ENCODE measurements at places on chromosomes 5 and 9.

GRCh38 chr5:158487664-158488063 is 612.1 kb downstream of the EBF1 start:
- no peak for DNase-seq

GRCh38 chr5:119374901-119375300 is 19.1 kb downstream of the TNFAIP8 start:
- no peak for DNase-seq

DNA sequence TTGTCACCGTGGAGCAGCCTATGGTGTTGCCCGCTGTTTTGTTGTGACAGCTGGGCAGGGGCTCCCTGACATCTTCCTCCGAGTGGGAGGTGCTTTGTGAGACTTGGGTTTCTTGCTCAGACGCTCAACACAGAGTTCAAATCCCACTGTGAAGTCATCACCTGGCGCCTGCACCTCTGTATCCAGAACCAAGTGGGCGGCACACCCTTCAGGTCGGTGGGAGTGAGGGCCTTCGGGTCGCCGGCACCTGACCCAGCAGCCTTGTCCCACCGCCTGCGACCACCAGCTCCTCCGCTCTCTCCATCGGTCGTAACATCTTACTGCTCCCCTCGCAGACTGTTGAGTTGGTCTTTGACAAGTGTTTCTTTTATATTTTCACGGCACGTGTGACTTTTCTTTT is 37.6 kb upstream of the EXOC3 start:
- DNase-seq = no peak

- DNase-seq = no peak
Measured at GRCh38 chr9:128061275-128061960, 5.7 kb downstream of the NAIF1 start.

DNA sequence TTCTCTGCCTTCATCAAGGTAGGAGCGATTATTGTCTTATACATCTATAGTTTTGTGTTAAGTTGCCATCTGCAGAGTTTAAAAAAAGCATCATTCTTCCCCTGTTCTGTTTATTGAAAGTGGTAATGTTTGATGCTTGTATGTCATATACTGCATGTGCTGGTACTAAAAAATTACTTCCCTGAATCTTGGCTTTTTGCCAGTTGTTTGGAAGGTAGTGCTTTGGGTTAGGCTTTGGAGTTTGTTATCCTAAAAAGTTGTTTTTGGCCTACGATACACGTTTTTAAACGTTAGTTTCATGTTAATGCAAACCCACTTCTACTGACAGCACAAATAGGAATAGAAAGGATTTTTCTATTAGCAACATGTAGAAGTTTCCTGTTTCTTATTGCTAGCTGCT is 158.3 kb downstream of the GIN1 start:
- no peak for DNase-seq

DNA sequence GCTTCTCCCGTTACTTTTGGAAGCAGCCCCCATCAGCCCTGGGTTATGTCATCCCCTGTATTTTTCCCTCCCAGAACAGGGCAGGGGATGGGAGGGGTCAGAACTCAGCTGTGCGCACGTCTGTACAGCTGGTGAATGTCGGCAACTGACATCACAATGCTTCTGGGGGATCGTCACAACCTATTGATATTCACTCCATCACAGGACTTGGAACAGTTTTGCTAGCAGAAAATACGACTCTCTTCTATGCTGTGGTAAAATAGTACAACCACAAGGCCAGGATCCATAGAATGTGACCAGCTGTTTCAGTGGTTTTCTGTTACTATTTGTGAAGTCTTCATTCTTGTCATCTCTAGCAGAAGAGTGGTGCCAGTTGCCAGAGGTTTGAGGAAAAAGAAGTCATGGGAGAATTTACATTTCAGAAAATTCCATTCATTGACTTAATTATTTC is 77.1 kb upstream of the KLF4 start:
- DNase-seq = no peak

DNA sequence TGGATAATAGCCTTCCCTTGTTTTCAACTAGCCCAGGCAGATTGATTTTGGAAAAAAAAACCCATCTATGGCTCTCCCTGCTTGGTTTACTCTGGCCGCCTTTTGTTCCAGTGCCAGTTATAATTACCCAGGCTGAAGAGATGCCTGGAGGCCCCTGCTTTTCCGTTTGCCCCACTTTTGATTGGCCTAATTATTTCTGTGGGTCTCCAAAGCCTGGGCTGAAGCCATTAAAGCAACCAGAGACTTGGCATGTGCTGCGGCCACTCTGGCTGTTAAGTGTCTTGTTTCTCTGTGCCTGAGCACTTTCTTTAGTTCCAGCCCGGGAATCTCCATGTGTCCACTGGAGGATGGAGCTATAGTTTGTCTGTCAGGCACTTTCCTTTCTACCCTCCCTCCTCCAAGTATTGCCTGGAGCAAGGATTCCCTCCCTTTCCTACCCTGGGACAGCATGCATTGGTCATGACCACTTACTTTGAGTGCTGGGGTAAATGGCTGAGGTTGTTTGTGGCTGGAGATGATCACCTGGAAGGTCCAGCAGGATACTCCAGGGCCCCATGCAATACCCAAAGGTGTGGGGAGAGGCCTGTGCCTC is 105.1 kb upstream of the CTSL start:
- DNase-seq = no peak

DNA sequence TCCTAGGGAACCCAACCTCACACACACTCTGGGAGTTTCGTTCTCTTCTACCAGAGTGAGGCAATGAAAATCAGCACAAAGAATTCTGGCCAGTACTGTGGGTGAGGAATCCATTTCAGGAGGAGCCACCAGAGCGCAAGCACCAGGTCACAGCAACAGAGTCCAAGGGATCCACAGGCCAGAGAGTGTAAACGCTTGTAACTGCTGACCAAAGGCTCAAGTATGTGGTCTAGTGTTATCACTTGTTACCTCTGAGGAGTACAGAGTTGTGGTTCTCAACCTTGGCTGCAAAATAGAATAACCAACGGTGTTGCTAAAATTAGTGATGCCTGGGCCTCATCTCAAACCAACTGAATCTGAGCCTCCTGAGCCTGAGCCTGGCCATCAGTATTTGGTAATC is 152.5 kb upstream of the ZNF366 start:
- no peak for DNase-seq

- no peak for DNase-seq
Measured at GRCh38 chr5:158908425-158909220, 191.1 kb downstream of the EBF1 start.

GRCh38 chr5:10593531-10594181 is 29.8 kb downstream of the ANKRD33B start:
- DNase-seq = no peak

Measured in cortex of kidney (tissue), 1 donor.